ENCODE measurements at places on chromosomes 5 and 9.

DNA sequence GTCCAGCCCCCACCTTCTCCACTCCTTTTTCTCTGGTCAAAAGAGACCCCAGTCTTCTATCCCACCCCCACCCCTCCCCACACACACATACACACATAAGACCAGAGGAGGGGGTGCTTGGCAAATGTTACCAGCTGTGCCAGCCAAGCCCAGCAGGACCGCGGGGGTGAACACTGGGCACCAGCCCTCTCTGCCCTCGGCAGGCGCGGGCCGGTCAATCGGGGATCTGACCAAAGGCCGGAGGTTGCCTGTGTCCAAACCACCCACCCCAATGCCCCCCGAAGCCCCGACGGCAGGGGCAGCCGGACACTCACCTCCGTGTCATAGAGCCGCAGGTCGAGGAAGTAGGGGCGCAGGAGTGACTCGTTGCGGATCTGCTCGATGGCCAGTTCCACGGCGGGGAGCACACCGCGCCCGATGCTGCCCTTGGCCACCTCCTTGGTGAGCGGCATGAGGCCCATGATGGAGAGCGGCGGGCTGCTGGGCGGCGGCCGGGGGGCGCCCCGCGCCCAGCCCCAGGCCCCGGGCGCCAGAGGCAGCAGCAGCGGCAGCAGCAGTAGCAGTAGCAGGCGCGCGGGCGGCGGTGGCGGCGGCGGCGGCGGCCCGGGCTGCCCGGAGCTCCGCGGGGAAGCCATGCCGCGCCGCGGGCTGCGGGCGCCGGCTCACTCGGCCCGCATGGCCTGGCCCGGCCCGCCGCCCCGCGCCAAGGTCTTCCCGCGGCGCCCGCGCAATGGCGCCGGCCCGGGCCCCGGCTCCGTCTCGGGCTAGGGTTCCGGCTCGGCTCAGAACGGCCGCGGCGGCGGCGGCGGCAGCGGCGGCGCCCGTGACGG lies 417 bp downstream of the GABBR2 start:
- no peak for DNase-seq

GRCh38 chr5:74460694-74461093 lies 179.8 kb downstream of the ENC1 start:
- DNase-seq = no peak

GRCh38 chr9:101307051-101307450 lies 77.8 kb downstream of the BAAT start:
- no peak for DNase-seq

DNA sequence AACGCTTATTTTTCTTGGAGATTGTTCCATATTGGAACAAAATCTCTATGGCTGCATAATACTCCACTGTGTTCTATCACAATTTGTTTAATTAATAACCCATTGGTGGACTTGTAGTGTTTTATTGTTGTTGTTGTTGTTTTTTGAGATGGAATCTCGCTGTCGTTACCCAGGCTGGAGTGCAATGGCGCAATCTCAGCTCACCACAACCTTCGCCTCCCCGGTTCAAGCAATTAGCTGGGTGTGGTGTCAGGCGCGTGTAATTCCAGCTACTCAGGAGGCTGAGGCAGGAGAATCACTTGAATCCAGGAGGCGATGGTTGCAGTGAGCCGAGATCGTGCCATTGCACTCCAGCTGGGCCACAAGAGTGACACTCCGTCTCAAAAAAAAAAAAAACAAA lies 38.7 kb downstream of the SPRY4 start:
- no peak for DNase-seq

- no peak for DNase-seq
Observed at GRCh38 chr9:99069075-99069474, 35.8 kb upstream of the TGFBR1 start.

GRCh38 chr5:137989419-137989818 lies 43.5 kb downstream of the FAM13B start:
- no peak for DNase-seq

- no peak for DNase-seq
Observed at GRCh38 chr9:14402583-14402982, 88.6 kb upstream of the NFIB start.

DNA sequence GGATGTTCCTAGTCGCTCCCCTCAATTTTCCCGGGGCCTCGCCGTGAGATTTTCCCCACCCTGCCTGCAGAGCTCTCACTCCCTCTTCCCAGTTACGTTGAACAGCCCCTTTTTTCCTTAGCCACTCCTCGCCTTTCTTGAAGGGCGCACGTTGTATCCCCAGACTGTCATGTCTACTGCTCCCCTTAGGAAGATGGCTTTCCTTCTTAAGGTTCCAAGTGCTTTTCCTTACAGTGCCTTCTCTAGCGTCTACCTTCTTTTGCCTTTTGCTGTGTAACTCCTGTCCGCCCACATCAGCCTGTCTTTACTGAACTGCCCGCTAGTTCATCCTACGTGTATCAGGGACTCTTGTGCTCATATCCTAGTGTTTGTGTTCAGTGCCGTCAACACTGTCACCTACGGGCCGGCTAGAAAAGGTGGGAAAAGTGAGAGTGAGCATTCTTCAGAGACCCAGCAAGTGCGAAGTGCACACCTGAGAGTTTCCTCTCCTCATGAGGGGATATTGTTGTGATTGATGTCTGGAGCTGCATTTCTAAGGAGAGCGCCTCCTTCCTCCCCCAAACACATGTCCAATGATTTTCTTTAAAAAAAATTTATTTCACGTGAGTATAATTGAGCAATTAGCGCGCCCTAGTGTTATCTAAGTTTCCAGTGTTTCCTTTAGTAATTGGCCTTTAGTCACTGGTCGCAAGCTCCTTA lies 764 bp downstream of the CAMLG start:
- DNase-seq = peak; percentile 28

DNA sequence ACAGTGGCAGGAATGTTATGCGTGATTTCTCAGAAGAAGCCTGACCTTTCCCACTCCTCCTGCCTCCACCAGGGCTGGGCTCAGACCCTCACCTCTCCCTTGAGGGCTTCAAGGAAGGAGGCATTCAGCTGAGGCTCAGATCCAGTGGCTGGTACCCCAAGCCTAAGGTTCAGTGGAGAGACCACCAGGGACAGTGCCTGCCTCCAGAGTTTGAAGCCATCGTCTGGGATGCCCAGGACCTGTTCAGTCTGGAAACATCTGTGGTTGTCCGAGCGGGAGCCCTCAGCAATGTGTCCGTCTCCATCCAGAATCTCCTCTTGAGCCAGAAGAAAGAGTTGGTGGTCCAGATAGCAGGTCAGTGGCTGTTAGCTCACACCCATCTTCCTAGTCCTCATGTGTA lies 9.9 kb downstream of the BTNL9 start:
- DNase-seq = no peak

GRCh38 chr5:61735531-61735930 lies 403.5 kb downstream of the ZSWIM6 start:
- no peak for DNase-seq

GRCh38 chr9:89718651-89719050 lies 113.8 kb downstream of the GADD45G start:
- DNase-seq = no peak
